ENCODE measurements at places on chromosomes 6 and 20.

DNA sequence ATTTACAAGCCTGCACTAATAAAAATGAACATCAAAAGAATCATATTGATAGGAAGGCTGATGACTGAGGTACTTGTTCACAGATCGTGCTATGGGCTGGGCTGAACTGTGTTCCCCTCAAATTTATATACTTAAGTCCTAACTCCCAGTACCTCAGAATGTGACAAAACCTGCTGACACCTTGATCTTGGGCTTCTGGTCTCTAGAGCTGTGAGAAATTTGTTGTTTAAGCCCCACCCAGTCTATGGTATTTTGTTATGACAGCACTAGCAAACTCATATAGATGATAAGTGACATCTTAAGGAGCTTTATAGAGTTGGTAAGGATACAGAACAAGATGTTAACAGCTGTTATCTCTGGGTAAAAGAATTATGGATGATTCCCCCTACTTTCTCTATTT, 13.8 kb downstream of the UBE2V1 start:
- DNase-seq, result no peak

- DNase-seq, result no peak
Observed at GRCh38 chr6:4133941-4134838, 1.2 kb downstream of the ECI2 start.

GRCh38 chr6:170596426-170596825, 12.0 kb upstream of the PDCD2 start:
- DNase-seq, result no peak

DNA sequence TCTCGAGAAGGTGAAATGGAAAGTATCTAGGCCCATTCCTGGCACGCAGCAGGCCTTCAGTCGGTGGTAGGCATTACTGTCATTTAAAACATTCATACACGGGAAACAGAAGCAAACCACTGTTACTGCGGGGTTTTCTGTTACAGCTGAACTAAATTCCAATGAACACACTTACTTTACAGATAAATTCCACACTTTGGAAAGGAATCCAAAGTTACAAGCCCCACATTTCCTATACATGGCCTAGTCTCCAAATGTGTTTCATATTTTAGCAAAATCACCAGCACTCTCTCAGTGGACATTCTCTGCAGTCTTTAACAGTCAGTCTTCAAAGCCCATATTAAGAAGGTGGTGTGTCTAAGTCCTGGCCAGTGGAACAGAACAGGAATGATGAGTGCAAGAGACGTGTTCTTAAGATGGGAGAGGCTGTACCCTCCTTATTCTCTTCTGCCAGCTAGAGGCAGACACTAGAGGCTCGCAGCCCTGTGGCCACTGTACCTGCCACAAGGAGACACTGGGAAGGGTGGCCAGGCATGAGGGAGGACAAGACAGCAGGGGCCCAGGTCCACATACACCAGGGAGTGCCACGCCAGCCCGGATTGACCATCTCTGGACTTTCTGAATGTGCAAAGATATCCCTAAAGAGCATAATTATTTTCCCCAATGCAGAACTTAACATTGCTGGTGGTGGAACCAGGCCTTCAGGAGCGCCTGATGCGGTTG, 76.4 kb downstream of the CDC5L start:
- DNase-seq, result no peak

- no peak for DNase-seq
Observed at GRCh38 chr6:13941902-13942301, 17.1 kb downstream of the RNF182 start.

GRCh38 chr6:22631091-22631490, 61.7 kb downstream of the HDGFL1 start:
- DNase-seq, result no peak
